ENCODE measurements at places on chromosomes 2 and 18. TPM values are rescaled to one million over a fixed set of nuclear protein-coding genes. Genes with fewer than 3 reads are reported as not detected.

DNA sequence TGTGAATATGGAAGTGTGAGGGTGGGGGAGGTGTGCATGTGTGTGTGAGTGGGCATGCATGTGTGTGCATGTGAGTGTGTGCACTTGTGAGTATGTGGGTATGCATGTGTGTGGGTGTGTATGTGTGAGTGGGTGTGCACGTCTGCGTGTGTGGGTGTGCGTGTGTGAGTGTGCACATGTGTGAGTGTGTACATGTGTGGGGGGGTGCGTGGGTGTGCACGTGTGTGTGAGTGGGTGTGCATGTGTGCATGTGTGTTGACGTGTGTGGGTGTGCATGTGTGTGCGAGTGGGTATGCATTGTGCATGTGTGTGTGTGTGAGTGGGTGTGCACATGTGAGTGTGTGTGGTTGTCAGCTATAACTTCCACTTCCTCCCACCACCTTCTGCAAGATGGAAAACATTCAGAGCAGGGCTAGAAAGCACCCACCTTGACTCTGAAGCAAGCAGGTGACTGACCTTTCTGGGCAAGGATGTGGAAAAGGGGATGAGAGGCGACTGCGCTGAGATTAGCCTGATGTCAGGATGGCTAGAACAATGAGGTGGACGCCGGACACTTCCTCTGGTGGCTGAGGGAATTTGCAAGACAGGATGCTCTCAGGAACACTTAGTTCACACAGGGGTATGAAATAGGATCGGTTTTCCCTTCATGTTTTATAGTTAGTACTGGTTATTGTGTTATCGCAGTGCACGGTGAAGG, 103.6 kb downstream of the ACKR3 start:
- peaks cover 1% of the 10 kb centered on the region for H3K27me3 ChIP-seq
- no peak overlapping the region for H3K4me3 ChIP-seq
- no peaks in the 10 kb centered on the region for H3K4me1 ChIP-seq
- H3K27ac ChIP-seq: no peak overlapping the region
- no peaks in the 10 kb centered on the region for H3K36me3 ChIP-seq

DNA sequence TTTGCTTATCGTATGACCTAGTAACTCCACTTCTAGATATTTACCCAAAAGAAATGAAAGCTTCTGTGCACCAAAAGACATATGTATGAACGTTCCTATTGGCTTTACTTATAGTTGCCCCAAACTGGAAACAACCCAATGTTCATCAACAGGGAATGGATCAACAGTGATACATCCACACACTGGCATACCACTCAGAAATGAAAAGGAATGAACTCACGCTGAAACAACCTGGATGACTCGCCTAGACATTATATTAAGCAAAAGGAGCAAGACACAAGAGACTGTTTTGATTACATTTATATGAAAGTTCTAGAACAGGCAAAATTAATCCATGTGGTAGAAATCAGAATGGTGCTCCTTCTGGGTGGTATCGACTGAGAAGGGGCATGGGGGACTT, 18.9 kb downstream of the ADRA2B start:
- no peaks in the 10 kb centered on the region for H3K36me3 ChIP-seq
- DNase-seq: no peak
- H3K27ac ChIP-seq: no peak overlapping the region
- no peak overlapping the region for H3K4me3 ChIP-seq

Gene NEU2
- total RNA-seq: not detected

Gene PPP1R1C
- not detected for total RNA-seq

- H3K36me3 ChIP-seq: no peaks in the 10 kb centered on the region
- H3K4me3 ChIP-seq: no peak overlapping the region
- H3K4me1 ChIP-seq: no peaks in the 10 kb centered on the region
- H3K27me3 ChIP-seq: no peaks in the 10 kb centered on the region
- H3K27ac ChIP-seq: no peak overlapping the region
- DNase-seq: no peak
Measured at GRCh38 chr2:221264318-221264717, 307.8 kb downstream of the EPHA4 start.

Gene CLEC4F
- total RNA-seq: not detected

DNA sequence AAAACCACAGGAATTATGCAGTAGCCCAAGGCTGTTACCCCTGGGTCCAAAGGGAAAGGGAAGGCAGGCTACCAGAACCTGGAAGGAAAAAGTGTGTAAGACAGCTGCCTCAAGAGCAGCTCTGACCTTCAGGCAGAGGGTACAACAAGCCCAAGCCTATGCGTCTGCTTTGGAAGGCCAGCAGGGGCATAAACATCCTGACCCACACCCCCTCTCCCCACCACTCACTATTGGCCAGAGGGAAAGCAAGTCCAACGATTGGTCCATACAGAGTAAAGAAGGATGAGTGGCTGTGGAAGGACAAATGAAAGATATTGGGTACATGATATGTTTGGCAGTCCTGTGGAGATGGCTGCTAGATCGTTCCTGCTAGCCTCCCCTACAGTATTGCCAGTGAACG, 227.6 kb upstream of the HNRNPA3 start:
- no peaks in the 10 kb centered on the region for H3K36me3 ChIP-seq
- H3K27me3 ChIP-seq: peaks cover 40% of the 10 kb centered on the region
- H3K27ac ChIP-seq: no peak overlapping the region
- no peak for DNase-seq
- no peak overlapping the region for H3K4me3 ChIP-seq

Gene TMEM127
- 54.3 TPM for total RNA-seq

Gene MRPS5
- total RNA-seq: 31.2 TPM

Gene NR4A2
- 398 TPM for total RNA-seq

Gene ABCB11
- total RNA-seq: not detected

GRCh38 chr2:187224989-187225388, 223.1 kb downstream of the CALCRL start:
- DNase-seq: no peak
- no peaks in the 10 kb centered on the region for H3K27me3 ChIP-seq
- H3K4me1 ChIP-seq: no peaks in the 10 kb centered on the region
- H3K4me3 ChIP-seq: no peak overlapping the region
- no peak overlapping the region for H3K27ac ChIP-seq

Gene UGT1A5
- not detected for total RNA-seq

- H3K27ac ChIP-seq: no peak overlapping the region
- no peak for DNase-seq
- H3K36me3 ChIP-seq: no peaks in the 10 kb centered on the region
- H3K4me1 ChIP-seq: no peaks in the 10 kb centered on the region
- no peaks in the 10 kb centered on the region for H3K27me3 ChIP-seq
Measured at GRCh38 chr18:2826581-2826980, 20.2 kb upstream of the EMILIN2 start.

Gene HOXD3
- not detected for total RNA-seq

Gene CENPA
- total RNA-seq: 2.0 TPM

Gene PSMA8
- 0.30 TPM for total RNA-seq

Gene ANKRD62
- total RNA-seq: not detected

Gene SIX2
- not detected for total RNA-seq

DNA sequence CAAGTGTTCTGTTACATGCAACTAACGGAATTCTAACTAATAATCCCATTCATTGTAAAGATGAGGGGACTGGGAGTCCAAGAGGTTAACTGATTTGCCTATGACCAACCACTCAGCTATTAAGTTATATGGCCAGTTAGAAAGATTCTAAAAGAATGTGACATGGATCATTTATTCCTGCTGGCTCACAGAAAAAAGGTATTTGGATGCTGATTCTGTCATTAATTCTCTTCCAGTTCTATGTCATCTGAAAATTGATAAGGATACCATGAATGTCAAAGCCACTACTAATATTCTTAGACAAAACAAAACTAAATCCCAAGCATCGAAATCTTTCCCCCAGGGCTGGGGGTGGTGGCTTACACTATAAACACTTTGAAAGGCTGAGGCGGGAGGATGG, 41.2 kb upstream of the GORASP2 start:
- no peaks in the 10 kb centered on the region for H3K4me1 ChIP-seq
- H3K27ac ChIP-seq: no peak overlapping the region
- H3K4me3 ChIP-seq: no peak overlapping the region
- H3K27me3 ChIP-seq: peaks cover 3% of the 10 kb centered on the region
- no peaks in the 10 kb centered on the region for H3K36me3 ChIP-seq

GRCh38 chr2:174148833-174149232, 99.5 kb downstream of the OLA1 start:
- DNase-seq: no peak
- H3K4me3 ChIP-seq: no peak overlapping the region
- no peaks in the 10 kb centered on the region for H3K4me1 ChIP-seq
- H3K36me3 ChIP-seq: no peaks in the 10 kb centered on the region
- H3K27ac ChIP-seq: no peak overlapping the region
- no peaks in the 10 kb centered on the region for H3K27me3 ChIP-seq

DNA sequence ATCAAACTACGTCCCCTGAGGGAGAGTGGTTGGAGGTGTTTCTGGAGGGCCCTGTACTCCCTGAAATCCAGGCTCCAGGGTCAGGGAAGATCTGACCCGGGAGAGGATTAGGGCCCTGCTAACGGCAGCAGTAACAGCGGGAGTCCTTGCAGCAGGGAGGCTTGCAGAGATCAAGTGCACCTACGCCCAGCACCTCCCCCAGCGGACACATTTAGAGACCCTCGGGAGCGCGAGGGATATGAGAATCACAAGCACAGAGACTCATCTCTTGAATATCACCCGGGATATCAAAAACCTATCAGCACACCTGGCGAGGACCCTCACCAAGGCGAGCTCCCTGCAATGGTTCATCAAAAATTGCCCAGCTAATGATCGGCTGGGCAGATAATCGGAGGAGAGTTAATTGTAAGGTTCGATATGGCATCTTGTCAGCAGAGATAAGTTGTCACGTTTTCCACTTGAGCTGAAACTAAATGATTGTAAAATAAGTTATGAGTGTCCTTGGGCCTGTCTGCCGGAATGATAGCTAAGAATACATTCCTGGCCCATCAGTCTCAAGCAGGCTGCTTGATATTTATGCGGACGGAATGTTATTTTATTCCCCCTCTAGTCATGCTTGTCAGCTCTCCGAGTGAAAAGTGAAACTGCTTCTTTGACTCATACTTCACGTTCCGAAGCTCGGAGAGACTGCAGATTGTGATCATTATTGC, 209.8 kb downstream of the GBX2 start:
- H3K36me3 ChIP-seq: no peaks in the 10 kb centered on the region
- no peaks in the 10 kb centered on the region for H3K4me1 ChIP-seq
- H3K27me3 ChIP-seq: no peaks in the 10 kb centered on the region
- H3K4me3 ChIP-seq: no peak overlapping the region

Gene MROH2A
- not detected for total RNA-seq

Gene TGFA
- 0.42 TPM for total RNA-seq

- no peak for DNase-seq
- peaks cover 22% of the 10 kb centered on the region for H3K4me1 ChIP-seq
- H3K27me3 ChIP-seq: no peaks in the 10 kb centered on the region
Measured at GRCh38 chr2:8571792-8572499, 109.9 kb upstream of the ID2 start.

GRCh38 chr2:11903085-11903606, 156.7 kb downstream of the LPIN1 start:
- H3K27ac ChIP-seq: no peak overlapping the region
- DNase-seq: no peak
- no peak overlapping the region for H3K4me3 ChIP-seq
- no peaks in the 10 kb centered on the region for H3K27me3 ChIP-seq
- no peaks in the 10 kb centered on the region for H3K4me1 ChIP-seq
- H3K36me3 ChIP-seq: no peaks in the 10 kb centered on the region

- no peak for DNase-seq
- no peaks in the 10 kb centered on the region for H3K27me3 ChIP-seq
Measured at GRCh38 chr2:238202326-238203093, 985 bp downstream of the ILKAP start.

Gene ANKRD53
- 0.94 TPM for total RNA-seq

GRCh38 chr2:121839584-121839983, 84.1 kb downstream of the TSN start:
- no peaks in the 10 kb centered on the region for H3K36me3 ChIP-seq
- no peaks in the 10 kb centered on the region for H3K27me3 ChIP-seq
- H3K4me1 ChIP-seq: no peaks in the 10 kb centered on the region
- no peak overlapping the region for H3K4me3 ChIP-seq
- no peak overlapping the region for H3K27ac ChIP-seq

DNA sequence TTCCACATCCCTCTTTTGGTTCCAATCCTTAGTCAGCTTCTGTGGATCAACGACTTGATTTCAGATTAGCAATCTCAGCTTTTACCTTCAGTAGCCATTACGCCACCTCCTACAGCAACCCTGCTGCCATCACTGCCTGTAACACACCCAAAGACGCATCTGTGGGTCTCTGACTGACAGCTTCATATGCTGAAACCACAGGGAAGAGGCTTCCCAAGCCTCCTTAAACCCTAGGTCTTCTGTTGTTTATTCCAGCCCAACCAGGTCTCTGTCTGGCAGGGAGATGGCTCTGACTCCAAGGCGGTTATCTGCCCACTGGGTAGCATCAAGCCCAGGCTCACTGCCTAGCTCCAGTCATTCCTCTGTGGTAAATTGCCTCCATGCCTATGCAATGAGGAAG, 28.6 kb upstream of the TRIB2 start:
- DNase-seq: no peak
- H3K4me1 ChIP-seq: no peaks in the 10 kb centered on the region
- H3K27ac ChIP-seq: no peak overlapping the region
- H3K27me3 ChIP-seq: no peaks in the 10 kb centered on the region
- H3K36me3 ChIP-seq: no peaks in the 10 kb centered on the region

DNA sequence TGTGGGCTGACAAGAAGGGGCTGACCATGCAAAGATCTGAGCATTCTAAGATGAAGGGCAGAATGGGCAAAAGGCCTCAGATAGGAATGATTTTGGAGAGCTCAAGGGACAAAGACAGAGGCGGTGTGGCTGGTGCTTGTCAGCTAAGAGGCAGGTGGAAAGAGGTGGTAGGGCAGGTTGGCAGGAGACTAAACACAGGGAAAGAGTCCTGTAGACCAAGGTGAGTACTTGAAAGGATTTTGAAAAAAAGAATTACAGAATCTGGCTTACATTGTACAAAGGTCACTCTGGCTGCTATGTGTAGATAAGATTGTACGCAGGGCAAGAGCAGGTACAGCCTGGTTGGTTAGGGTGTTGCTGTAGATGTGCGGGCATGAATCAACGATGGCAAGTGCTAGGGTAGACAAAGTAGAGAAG, 50.6 kb downstream of the STK39 start:
- peaks cover 48% of the 10 kb centered on the region for H3K4me1 ChIP-seq
- no peak overlapping the region for H3K27ac ChIP-seq
- no peaks in the 10 kb centered on the region for H3K36me3 ChIP-seq
- no peaks in the 10 kb centered on the region for H3K27me3 ChIP-seq
- no peak overlapping the region for H3K4me3 ChIP-seq
- DNase-seq: no peak

DNA sequence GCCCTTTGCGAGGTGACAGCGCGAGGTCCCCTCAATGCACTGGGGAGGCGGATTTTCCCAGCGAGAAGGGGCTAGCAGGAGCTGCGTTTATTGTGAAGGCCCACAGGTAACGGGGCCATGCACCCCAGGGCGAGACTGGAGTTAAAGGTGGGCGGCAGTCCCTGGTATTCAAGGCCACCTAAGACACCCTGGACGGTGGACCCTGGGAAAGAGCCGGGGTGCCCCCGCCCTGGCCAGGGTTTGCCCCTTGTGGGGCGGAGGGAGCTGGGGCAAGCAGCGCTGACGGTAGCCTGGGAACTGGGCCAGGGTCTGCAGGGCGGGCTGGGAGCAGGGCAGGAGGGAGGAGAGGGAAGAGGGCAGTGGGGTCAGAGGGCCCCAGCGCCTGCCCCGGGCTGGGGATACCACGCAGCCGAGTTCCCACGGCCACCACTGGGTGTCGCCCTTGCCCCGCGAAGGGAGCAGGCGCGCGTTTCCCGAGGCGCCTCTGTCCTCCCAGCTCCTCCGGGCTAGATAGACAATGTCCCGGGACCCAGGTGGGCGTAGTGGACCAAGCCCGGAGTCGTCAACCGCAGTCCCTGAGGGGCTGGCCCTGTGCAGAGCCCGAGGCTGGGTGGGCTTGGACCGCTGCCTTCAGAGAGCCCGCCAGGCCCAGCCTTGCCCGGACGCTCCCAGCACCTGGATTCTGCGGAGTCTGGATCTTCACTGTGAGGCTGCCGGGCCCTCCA, 80.2 kb downstream of the SMAD4 start:
- H3K27me3 ChIP-seq: no peaks in the 10 kb centered on the region
- no peak overlapping the region for H3K4me3 ChIP-seq
- no peaks in the 10 kb centered on the region for H3K36me3 ChIP-seq
- H3K4me1 ChIP-seq: peaks cover 15% of the 10 kb centered on the region
- peak; percentile 53 for DNase-seq
